ENCODE measurements at places on chromosomes 13 and 19. TPM values are rescaled to one million over a fixed set of nuclear protein-coding genes. Genes with fewer than 3 reads are reported as not detected.

DNA sequence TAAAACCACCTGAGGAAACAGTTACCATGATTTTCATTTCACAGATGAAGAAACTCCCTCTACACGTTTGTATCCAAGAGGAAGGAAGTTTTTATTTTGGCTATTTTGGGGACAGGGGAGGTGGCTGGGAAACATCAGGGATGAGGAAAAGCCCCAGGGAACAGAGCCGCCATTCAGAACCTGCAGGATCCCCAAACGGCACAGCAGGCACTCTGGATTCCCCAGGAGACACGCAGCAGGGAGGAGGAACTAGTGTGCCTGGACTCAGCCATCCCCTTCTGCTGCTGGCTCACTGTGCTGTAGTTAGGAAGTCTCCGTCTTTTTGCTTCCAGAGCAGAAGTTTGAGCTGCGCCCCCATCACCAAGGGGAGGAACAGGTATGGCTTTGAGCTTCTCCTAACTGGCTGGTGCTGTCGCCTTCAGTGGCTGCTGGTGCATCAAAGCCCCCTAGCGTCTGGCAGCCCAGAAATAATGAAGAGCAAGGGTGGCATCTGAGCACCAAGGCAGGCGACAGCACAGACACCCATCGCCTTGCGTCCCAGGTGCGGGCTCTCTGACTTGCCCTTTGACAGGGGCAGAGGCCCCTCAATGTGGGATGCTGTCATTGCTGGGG, 4.2 kb downstream of the NAPA start:
- no peak for DNase-seq

The CEACAM19 gene
- total RNA-seq: 6.6 TPM

The ZNF154 gene
- total RNA-seq: 1.8 TPM

GRCh38 chr19:46724468-46724867, 7.6 kb upstream of the PRKD2 start:
- DNase-seq: no peak

DNA sequence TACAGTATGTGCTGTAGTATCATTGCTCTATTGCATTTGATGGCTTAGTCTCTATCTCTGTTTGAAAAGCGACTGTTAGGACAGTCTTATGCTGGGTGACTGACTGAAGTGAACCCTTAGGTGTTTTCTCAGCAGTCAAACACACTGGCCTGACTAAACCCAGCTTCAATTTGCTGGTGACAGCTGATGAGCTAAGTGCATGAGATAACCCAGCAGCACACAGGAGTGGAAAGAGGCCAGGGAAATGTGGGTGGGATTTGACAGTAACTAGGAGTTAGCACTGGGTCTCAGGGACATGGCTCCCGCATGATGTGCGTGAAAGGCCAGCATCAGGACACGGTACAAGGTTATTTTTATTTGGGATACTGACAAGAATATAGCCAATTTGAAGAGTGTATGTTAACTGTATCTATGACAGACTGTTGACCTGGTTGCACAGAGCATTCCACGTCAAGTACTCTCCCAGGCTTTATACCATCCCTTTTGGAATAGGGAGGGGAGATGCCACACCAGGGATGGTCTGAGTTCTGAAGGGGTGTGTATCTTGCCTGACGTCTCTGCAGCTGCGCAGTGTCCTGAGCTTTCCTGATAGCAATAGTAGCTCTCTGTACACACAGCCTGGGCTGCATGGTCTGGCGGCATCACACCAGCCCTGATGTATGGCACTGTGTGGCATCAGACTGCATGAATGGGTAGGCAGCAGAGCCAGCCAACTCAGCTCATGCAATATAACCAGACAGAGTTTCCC, 144.8 kb downstream of the FLT1 start:
- no peak for DNase-seq

DNA sequence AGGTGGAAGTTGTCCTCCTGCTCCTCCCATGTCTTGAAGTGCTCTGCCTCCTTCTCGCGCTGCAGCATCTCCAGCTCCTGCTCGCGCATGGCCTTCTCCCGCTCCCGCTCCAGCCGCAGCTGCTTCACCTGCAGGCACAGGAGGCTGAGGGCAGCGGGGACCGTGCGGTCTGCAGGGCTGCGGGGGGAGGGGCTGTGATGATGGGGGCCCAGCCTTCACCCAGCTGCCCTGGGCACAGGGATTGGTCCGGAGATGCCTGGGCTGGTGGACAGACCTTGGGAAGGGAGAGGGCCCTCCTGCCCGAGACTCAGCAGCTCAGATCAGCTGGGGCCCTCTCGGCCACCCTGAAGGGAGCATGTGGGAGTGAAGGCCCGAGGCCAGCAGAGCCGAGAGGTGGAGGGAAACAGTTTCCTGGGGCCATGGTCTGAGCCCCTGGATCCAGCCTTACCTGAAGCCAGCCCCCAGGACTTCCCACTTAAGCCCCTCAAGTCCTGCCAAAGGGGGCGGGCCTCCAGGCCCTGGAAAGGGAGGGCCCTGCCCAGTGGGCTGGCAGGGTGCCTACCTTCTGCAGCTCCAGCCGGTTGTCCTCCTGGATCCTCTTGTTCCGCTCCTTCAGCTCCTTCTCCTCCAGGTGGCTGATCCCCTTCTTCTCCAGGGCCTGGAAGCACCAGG, 6.3 kb downstream of the CACTIN start:
- no peak for DNase-seq
